ENCODE measurements at places on chromosomes 7 and 10. TPM values are rescaled to one million over a fixed set of nuclear protein-coding genes. Genes with fewer than 3 reads are reported as not detected.
A peak's percentile ranks its signal among the peaks of the same experiment; 100 is the strongest.

PAPOLB gene
- 0.33 TPM for total RNA-seq

PTPRZ1 gene
- total RNA-seq, result 36.9 TPM

DNA sequence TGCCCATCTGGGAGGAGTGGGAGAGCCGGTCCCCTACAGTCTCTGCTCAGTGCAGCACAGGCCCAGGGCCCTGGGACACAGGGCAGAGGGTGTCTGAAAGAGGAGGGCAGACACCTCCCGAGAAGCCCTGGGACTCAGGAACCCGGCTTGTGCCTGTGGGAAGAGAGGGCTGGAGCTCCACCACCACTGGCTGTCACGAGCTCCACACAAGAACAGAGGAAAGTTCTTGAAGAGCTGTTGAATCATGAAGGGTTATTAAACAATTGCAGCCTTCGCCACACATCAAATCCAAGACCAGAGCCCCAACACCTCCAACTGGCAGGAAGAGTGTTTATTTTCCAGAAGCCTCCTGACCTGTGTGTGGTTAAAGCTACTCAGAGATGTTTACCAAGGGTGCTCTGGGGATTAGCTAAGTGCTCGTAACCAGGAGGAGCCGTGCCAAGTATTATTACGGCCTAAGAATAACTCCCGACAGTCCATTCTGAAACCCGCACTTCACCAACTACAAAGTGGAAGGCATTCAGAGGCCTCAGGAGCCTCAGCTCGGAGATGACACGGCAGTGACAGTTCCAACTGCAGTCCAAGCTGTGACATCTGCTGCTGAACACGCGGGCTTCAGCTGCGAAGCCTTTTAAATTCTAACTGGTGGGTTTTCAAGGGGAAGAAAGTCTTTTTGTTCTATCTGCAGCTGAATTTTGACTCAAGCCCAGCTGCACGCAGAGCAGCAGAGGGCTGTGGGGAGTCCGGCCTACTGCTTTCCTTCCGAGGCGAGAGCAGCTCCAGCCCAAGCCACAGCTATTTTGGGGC is 75.1 kb downstream of the MAD1L1 start:
- DNase-seq, result peak; percentile 52
- H3K4me3 ChIP-seq, result no peak overlapping the region
- H3K27me3 ChIP-seq, result no peaks in the 10 kb centered on the region
- no peaks in the 10 kb centered on the region for H3K36me3 ChIP-seq
- peak overlapping the region; percentile 79 for H3K27ac ChIP-seq

CCL24 gene
- total RNA-seq, result not detected

DNA sequence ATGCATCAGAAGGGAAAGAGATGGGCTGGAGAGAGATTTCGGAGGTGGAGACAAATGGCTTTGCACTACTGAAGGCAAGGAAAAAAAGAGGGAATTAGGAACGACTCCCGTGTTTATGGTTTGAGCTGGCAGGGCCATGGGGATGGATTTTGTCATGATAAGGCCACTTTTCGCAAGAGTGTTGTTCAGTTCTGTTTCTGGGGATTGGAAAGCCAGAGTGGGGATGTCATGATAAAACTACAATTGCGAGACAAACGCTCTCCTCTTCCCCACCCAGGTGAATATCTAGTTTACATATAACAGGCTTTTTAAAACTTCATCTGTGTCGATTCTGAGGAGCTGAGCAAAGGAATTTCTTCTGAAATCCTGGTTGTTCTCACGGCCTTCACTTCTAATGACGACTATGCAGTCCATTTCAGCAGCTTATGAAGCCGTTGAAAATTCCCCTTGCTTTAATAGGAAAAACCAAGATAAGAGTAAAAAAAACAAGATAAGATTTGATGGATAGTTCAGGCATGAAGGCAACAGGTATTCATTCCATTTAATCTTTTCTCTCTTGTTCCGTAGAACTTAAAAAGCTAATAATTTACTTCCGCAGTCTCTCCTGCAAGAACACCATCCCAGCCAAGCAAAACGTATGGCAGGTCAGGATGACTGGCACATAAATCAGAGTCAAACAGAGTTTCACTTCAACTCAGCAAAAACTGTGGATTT is 245.6 kb upstream of the PITRM1 start:
- no peak overlapping the region for H3K27ac ChIP-seq
- H3K4me1 ChIP-seq, result no peaks in the 10 kb centered on the region
- no peak for DNase-seq
- no peaks in the 10 kb centered on the region for H3K36me3 ChIP-seq
- H3K27me3 ChIP-seq, result no peaks in the 10 kb centered on the region
- no peak overlapping the region for H3K4me3 ChIP-seq

- H3K27ac ChIP-seq, result no peak overlapping the region
- no peaks in the 10 kb centered on the region for H3K4me1 ChIP-seq
- no peaks in the 10 kb centered on the region for H3K36me3 ChIP-seq
Measured at GRCh38 chr7:135270577-135271254, 37.1 kb downstream of the STRA8 start.

- no peaks in the 10 kb centered on the region for H3K4me1 ChIP-seq
- H3K36me3 ChIP-seq, result no peaks in the 10 kb centered on the region
- DNase-seq, result no peak
- H3K4me3 ChIP-seq, result no peak overlapping the region
- no peaks in the 10 kb centered on the region for H3K27me3 ChIP-seq
- H3K27ac ChIP-seq, result no peak overlapping the region
Measured at GRCh38 chr10:13977861-13978532, 352.7 kb downstream of the FRMD4A start.

DNA sequence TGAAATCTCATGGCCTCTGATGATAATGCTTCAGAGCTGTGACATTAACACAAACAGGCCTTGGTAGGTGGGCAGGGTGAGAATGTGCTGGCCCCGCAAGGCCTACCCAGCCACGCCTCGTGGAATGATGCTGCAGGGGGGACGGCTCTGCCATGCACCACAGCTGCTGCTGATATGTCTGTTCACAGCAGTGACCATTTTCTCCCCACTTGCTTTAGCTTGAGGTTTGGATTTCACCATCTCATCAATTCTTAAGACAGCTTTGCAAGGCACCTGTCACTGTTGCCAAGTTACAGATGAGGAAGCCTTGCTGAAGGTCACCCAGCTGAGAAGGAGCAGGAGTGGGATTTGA is 128.3 kb downstream of the PTPN20 start:
- no peak overlapping the region for H3K4me3 ChIP-seq
- no peaks in the 10 kb centered on the region for H3K27me3 ChIP-seq
- DNase-seq, result no peak
- H3K4me1 ChIP-seq, result no peaks in the 10 kb centered on the region
- H3K27ac ChIP-seq, result no peak overlapping the region

DNA sequence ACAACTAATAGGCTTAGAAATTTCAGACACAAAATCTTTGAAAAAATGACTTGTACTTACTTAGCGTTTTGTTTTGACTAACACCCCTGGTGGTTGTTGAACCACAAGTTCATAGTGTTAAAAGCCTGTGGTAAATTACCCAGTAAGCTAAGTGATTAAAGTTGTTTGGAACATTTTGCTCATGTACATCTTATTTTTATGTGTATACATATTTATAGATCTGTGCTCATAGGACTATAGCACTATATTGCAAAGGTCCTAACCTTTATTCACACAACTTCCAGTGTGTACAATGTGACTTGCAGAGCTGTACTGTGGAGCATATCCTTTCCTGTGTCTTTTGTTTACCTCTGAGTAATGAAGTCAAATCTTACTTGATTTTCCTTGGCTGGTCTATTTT is 79.6 kb downstream of the BMPR1A start:
- no peak for DNase-seq
- no peaks in the 10 kb centered on the region for H3K27me3 ChIP-seq
- H3K4me3 ChIP-seq, result no peak overlapping the region
- H3K36me3 ChIP-seq, result no peaks in the 10 kb centered on the region

GRCh38 chr10:116974456-116975005 is 30.5 kb downstream of the SHTN1 start:
- DNase-seq, result no peak
- no peaks in the 10 kb centered on the region for H3K27me3 ChIP-seq
- no peaks in the 10 kb centered on the region for H3K36me3 ChIP-seq
- no peaks in the 10 kb centered on the region for H3K4me1 ChIP-seq

DNA sequence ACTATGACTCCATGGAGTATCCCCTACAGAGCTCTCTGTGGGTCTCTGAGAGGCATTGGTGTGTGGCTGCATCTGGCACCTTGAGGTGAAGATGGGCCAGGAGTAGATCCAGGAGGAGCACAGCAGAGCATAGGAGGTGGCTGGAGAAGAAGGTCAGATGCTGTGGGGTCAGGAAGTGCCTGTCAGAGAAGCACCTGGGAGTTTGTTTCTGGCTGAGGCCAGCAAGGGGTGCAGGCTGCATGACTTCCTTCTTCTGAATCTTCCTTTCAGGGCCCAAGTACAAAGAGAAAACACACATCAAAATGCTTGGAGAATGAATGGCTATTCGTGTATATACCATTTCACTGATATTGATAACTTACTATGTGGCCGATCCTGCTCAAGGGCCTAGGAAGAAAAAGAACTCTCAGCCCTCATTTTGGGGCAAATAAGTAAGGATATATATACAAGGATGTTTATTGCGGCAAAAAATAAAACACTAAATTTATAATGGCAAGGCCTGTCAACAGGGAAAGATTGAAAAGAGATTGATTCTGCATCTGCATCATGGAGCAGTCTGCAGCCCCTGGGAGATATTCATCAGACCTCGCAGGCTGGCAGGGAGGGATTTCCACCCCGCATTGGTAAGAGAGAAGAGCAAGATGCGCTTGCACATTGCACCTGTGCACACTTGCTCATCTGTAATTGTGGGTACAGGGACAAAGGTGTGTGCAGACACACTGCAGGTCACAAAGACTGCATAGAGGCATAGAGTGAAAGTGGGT is 39.2 kb downstream of the PTPRE start:
- no peaks in the 10 kb centered on the region for H3K36me3 ChIP-seq
- H3K27ac ChIP-seq, result peak overlapping the region; percentile 52
- no peak overlapping the region for H3K4me3 ChIP-seq
- DNase-seq, result no peak
- H3K4me1 ChIP-seq, result no peaks in the 10 kb centered on the region

GIMAP1 gene
- total RNA-seq, result 6.6 TPM

GRCh38 chr10:123367195-123367594 is 213.0 kb downstream of the BUB3 start:
- no peak overlapping the region for H3K27ac ChIP-seq
- H3K4me1 ChIP-seq, result no peaks in the 10 kb centered on the region
- DNase-seq, result no peak
- H3K27me3 ChIP-seq, result no peaks in the 10 kb centered on the region
- H3K4me3 ChIP-seq, result no peak overlapping the region

GRCh38 chr10:117260084-117260483 is 19.2 kb downstream of the SLC18A2 start:
- H3K27ac ChIP-seq, result no peak overlapping the region
- H3K4me1 ChIP-seq, result no peaks in the 10 kb centered on the region
- H3K4me3 ChIP-seq, result no peak overlapping the region
- DNase-seq, result no peak
- peaks cover 40% of the 10 kb centered on the region for H3K27me3 ChIP-seq

STEAP4 gene
- 73.1 TPM for total RNA-seq

DNA sequence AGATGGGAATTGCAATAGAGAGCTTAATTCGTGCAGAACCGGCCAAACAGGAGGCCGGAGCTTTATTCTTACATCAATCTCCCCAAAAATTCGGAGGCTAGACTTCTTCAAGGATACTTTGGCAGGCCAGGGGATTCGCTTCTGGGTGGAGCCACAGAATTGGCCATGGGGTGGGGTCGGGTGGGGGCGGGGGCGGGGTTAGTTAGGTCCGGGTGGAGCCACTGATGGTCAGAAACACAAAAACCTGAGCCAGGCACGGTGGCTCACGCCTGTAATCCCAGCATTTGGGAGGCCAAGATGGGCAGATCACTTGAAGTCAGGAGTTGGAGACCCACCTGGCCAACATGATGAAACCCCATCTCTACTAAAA is 87.5 kb downstream of the SEPTIN14 start:
- H3K4me3 ChIP-seq, result peak overlapping the region; percentile 22
- no peak for DNase-seq
- peak overlapping the region; percentile 10 for H3K27ac ChIP-seq
- H3K36me3 ChIP-seq, result no peaks in the 10 kb centered on the region
- no peaks in the 10 kb centered on the region for H3K27me3 ChIP-seq

GRCh38 chr10:124715439-124715838 is 28.7 kb downstream of the FAM53B start:
- H3K4me1 ChIP-seq, result peaks cover 5% of the 10 kb centered on the region
- no peak for DNase-seq
- no peaks in the 10 kb centered on the region for H3K36me3 ChIP-seq
- H3K4me3 ChIP-seq, result no peak overlapping the region
- no peak overlapping the region for H3K27ac ChIP-seq

KIAA1217 gene
- 83.6 TPM for total RNA-seq

DNA sequence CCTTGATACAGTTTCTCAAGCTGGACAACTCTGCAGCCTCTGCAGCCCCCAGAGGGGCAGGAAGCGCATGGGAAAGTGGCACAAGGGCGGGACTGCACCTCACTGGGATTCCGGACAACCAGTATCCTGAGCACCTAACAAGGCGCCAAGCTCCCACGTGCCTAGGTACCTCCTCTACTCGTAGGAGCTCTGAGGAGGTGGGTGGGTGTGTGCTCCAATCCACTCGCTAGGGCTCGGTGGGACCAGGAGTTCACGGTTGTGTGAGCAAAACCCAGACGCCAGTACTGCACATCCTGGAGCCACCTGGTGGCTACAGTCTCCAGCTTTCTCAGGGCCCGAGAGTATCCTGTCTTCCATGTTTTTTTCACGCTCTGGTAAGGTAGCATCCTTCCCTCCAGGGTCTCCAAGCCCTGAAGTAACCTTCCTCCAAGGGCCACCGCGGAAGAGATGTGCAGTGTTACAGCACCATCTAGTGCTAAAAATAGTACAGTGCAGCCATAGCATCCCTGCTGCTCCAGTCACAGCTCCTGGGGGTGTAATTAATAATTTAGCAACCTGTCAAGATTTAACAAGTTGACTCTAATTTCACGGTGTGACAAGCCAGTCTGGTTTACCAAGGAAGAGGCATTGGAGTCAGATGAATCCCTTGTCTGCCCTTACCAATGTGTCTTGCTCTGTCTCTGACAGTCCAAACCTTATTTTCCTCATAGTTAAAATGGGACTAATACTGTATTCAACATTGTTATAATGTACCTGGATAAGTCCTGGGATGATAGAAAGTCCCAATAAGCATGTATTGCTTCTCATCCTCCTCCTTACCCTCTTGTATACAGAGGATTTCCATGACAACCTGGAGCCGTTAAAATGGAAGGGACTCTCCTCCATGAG is 70.4 kb downstream of the HERPUD2 start:
- no peaks in the 10 kb centered on the region for H3K36me3 ChIP-seq
- no peak overlapping the region for H3K4me3 ChIP-seq
- no peaks in the 10 kb centered on the region for H3K27me3 ChIP-seq
- H3K27ac ChIP-seq, result no peak overlapping the region

DNA sequence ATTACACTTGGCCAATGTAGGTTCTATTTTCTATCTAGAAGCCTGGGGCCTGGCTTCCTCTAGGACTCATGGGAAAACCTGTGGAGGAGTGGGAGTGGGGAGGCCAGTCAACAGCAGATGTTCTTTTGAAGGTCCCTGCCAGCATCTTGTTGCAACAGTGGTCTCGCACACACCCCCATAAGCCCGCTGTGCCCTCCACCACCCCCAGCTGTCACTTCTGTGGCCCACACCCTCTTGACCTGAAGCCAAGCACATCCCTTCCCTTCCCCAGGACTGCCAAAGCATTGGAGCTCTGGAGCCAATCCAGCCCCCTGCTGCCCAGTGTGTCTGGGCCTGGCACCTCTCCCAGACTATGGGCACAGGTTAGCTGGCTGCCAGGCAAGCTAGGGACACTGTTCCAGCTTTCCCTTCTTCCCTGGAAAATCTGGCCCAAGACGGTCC is 1.9 kb upstream of the STX1A start:
- H3K36me3 ChIP-seq, result no peaks in the 10 kb centered on the region
- peaks cover 7% of the 10 kb centered on the region for H3K4me1 ChIP-seq
- peak; percentile 85 for DNase-seq
- no peak overlapping the region for H3K4me3 ChIP-seq
- H3K27ac ChIP-seq, result peak overlapping the region; percentile 10
